Fibroblast of lung (primary cell): ENCODE measurements at places on chromosomes 16 and 17. TPM values are rescaled to one million over a fixed set of nuclear protein-coding genes. Genes with fewer than 3 reads are reported as not detected.

ABI3 gene
- total RNA-seq: not detected in 2 replicates

RDM1 gene
- total RNA-seq: under 0.01 and 0.83 TPM in 2 replicates

KIAA0753 gene
- total RNA-seq: 12.1 and 12.9 TPM in 2 replicates

PRSS8 gene
- total RNA-seq: not detected in 2 replicates

USP36 gene
- 16.7 and 18.3 TPM in 2 replicates for total RNA-seq
